ENCODE measurements at places on chromosomes 12 and 14.

DNA sequence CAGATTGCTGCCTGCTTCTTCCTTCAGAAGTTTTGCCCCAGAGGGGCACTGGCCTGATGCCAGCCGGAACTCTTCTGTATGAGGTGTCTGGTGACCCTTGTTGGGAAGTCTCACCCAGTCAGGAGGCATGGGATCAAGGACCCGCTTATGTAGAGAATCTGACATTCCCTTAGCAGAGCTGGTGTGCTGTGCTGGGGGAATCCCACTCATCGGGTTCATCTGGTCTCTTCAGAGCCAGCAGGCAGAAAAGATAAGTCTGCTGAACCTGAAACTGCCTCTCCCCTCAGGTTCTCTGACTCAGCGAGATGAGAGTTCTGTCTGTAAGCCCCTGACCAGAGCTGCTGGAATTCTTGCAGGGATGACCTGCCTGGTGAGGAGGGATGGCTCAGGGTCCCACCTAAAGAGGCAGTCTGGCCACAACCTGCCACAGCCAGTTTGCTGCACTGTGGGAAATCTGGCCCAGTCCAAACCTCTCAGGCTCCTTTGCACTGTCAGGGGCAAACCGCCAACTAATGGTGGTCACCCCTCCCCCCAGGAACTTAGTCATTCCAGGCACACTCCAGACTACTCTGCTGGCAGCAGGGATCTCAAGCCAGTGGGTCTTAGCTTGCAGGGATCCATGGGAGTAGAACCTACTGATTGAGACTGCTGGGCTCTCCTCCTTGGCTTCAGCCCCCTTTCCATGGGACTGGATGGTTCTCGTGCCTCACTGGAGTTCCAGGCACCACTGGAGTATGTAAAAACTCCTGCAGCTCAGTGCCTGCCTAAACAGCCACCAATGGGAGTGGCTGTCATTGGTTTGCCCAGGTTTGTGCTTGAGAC, 4.1 kb downstream of the CLEC2D start:
- peak; percentile 79 for DNase-seq

DNA sequence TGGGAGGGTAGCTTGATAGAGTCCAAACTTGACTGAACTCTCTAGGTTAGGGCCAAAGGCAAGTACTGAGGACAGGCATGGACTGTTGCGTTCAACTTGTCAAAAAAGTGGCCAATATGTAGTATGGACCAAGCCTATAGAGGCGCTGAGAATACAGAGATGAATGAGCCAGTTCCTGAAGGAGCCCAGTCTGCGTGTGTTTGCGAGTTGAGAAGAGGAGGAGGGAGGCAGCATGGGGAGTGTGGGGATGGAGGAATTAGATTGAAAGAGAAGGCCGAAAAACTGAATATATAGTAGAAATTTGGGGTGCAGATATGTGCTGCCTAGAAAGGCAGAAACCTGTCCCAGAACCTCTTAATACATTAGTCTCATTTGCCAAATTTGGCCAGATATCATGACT, 412.4 kb downstream of the PCNX1 start:
- DNase-seq = peak; percentile 53

- DNase-seq = no peak
These were observed 1905.4 kb upstream of the FLRT2 start for GRCh38 chr14:83624541-83624940.

GRCh38 chr14:67653651-67654280, 20.7 kb downstream of the VTI1B start:
- peak; percentile 78 for DNase-seq

GRCh38 chr14:58677517-58677916, 39.8 kb downstream of the DACT1 start:
- DNase-seq = no peak

DNA sequence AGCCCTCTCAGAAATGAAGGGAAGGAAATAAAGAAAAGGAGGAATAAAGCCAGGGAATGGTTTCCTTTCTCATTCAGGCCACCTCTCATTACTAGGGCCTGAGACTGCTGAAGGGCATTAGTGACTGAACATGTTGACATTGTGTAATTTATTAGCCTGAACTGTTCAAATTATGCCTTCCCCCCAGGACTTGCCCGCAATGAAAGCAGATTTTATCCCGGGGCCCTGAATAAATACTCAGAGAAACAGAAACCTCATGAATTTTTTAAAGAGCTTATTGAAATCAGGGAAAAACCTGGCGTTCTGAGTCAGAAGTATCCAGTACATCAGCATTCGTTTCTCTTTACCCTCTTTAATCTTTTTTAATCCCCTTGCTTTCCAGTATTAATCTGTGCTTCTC, 35.9 kb upstream of the WSCD2 start:
- no peak for DNase-seq

- DNase-seq = no peak
These were observed 573.2 kb downstream of the PRKD1 start for GRCh38 chr14:29354486-29354885.

- DNase-seq = no peak
These were observed 23.1 kb downstream of the AMN start for GRCh38 chr14:102945346-102946130.

- peak; percentile 75 for DNase-seq
These were observed 35.0 kb downstream of the TPH2 start for GRCh38 chr12:71973687-71974086.

DNA sequence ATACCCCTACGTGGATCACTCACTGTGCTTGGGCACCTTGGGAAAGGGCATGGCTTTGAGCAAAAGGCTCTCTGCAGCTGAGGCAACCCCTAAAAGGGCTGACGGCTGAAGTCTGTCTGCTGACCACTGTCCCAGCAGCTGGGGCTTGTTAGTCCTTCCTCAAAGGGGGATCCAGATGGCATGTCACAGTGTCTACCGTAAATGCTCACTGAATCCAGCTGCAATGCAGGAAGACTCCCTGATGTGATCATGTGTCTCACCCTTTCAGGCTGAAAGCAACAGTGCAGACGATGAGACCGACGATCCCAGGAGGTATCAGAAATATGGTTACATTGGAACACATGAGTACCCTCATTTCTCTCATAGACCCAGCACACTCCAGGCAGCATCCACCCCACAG, 12.4 kb downstream of the OAS1 start:
- DNase-seq = no peak

DNA sequence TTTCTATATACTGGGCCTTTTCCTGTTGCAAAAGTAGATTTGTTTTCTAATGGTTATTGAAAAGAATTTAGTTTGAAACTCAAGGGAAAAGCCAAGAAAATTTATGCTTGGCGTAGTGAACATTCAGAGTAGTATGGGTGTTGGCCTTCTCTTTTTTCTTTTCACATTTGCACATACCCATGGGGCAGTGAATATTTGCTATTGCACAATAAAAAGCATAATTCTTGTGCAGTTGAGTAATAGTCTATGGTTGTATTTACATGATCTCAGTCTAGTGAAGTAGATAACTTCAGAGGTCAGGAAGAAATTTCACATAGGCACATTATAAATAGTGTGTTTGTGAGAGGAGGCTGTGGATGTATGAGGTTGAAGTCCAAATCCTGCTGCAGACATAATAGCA, 158.1 kb downstream of the FLRT2 start:
- DNase-seq = no peak
